Right lobe of liver (tissue), 6 donors: ENCODE measurements at places on chromosomes 4 and X. TPM values are rescaled to one million over a fixed set of nuclear protein-coding genes. Genes with fewer than 3 reads are reported as not detected.
A peak's percentile ranks its signal among the peaks of the same experiment; 100 is the strongest.

DNA sequence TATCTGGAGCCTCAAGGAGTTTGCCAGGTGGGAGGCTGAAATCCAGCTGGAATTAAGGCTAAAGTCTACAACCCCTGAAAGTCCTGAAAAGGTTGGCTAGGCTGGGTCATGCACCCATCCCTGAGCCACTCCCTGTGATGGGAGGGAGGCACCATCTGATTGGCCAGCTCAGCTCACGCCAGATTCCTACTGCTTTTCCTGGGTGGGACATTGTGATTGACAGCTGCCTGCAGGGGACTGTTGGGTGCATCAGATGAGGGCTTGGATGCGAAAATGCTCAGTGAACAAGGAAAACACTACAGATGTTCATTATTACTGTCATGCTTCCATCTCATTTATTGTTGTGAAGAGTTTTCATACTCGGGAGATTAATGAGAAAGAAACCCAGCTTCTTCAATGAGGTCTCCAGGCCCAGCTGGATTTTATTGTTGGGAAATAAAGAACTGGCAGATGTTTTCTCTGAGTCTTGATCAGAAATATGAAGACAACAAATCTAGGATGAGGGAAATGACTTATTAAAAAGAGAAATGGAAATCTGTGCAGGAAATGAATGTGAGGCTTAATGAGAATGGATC is 185.9 kb downstream of the STK32B start:
- no peaks in the 10 kb centered on the region for H3K36me3 ChIP-seq
- DNase-seq: no peak
- H3K27me3 ChIP-seq: no peaks in the 10 kb centered on the region
- H3K4me3 ChIP-seq: no peak overlapping the region
- H3K4me1 ChIP-seq: no peaks in the 10 kb centered on the region

DNA sequence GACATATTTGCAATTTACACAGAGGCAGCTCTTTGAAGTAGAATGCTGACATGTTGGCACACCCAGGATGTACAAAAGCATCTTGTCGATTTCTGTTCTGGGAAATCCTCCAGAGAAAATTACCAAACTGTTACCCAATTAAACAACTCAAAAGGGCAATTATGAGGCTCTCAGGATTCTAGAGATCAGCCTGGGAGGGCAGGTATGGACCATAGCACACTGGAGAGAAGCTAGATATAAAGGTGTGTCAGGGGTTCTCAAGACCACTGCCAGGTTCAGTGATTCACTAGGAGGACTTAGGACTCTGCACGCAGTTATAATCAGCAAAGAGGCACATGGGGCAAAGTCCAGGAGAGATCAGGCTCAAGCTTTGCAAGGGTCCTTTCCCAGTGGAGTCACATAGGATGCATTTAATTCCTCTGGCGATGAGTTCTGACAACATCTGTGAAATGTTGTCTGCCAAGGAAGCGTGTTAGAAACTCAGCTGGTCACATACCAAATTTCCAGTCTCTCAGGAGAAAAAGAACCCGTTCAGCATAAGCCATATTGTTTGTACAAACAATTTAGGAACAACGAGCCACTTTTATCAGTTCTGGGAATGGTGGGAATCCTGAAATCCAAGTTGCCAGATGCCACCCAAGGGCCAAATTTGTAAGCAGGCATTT is 100.8 kb downstream of the SYTL5 start:
- no peak for DNase-seq
- H3K27me3 ChIP-seq: no peaks in the 10 kb centered on the region
- H3K27ac ChIP-seq: peak overlapping the region; percentile 20
- peaks cover 10% of the 10 kb centered on the region for H3K4me1 ChIP-seq

DNA sequence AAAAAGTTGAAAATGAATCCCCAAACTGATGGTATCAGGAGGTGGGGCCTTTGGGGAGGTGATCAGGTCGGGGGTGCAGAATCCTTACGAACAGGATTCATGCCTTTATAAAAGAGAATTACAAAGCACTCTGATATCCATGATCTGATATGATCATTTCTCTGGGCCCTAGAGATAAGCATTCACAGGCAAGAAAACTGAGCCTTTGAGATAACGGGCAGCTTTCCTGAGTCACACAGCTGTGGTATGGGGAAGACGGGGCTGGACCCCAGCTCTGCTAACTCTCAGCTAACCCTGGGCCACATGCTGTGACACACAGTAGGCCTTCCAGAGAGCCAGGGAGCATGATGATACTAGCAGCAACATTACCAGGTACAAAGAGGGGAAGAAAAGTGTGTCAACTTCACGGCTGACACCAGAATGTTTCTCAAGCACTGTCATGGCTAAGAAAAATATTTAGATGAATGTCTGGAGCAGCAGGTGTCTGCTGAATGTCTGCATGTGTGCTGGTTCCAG is 85.1 kb downstream of the SLC2A9 start:
- no peak overlapping the region for H3K4me3 ChIP-seq
- no peaks in the 10 kb centered on the region for H3K27me3 ChIP-seq
- no peaks in the 10 kb centered on the region for H3K4me1 ChIP-seq
- DNase-seq: no peak

DNA sequence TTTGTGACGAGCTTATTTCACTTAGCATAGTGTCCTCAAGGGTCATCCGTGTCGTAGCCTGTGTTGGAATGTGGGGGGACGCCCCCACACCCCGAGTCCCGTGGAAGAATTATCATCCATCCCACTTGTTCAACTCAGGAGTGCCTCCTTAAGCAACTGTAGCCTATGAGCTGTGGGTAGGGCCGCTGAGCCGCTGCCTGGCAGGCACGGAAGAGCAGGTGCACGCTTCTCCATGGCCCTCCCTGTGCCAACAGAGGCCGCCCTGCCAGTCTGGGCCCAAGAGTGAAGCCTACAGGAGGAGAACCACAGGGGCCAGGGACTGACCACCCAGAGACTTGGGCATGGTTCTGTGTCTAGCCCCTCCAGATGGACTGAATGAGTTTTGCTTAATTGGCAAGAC is 2.3 kb upstream of the RGS12 start:
- DNase-seq: no peak
- no peak overlapping the region for H3K27ac ChIP-seq
- H3K4me1 ChIP-seq: no peaks in the 10 kb centered on the region
- H3K27me3 ChIP-seq: no peaks in the 10 kb centered on the region
- H3K4me3 ChIP-seq: no peak overlapping the region
- H3K36me3 ChIP-seq: no peaks in the 10 kb centered on the region

DNA sequence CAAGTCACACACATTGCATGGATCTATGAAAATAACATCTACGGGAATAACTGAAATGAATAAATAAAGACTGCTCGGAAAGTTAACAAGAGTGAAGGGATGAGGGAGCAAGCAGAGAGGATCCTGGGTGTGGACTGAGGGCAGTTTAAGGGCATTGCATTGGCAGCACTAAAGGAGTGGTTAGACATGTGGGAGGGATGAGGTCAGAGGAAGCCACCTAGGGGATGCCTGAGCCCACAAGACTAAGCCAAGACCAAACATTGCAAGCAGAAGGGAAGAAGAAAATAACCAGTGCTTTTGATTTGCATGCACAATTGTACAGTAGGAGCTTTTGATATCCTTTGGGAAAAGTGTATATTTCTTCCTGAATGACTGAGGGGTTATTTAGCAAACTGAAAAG is 106.1 kb downstream of the MSL3 start:
- no peaks in the 10 kb centered on the region for H3K4me1 ChIP-seq
- H3K4me3 ChIP-seq: no peak overlapping the region
- DNase-seq: no peak
- H3K27ac ChIP-seq: no peak overlapping the region
- H3K36me3 ChIP-seq: no peaks in the 10 kb centered on the region

- no peaks in the 10 kb centered on the region for H3K27me3 ChIP-seq
- no peak for DNase-seq
- no peak overlapping the region for H3K27ac ChIP-seq
- no peak overlapping the region for H3K4me3 ChIP-seq
- H3K36me3 ChIP-seq: no peaks in the 10 kb centered on the region
These were observed 149.2 kb downstream of the CHRDL1 start for GRCh38 chrX:110646386-110646785.

- H3K27ac ChIP-seq: no peak overlapping the region
- H3K4me1 ChIP-seq: no peaks in the 10 kb centered on the region
- no peaks in the 10 kb centered on the region for H3K36me3 ChIP-seq
These were observed 31.6 kb upstream of the KIT start for GRCh38 chr4:54626113-54626512.

The LRP2BP gene
- 0.26 TPM for total RNA-seq

The HHIP gene
- total RNA-seq: 4.7 TPM
